ENCODE measurements at places on chromosomes 11 and 22.

DNA sequence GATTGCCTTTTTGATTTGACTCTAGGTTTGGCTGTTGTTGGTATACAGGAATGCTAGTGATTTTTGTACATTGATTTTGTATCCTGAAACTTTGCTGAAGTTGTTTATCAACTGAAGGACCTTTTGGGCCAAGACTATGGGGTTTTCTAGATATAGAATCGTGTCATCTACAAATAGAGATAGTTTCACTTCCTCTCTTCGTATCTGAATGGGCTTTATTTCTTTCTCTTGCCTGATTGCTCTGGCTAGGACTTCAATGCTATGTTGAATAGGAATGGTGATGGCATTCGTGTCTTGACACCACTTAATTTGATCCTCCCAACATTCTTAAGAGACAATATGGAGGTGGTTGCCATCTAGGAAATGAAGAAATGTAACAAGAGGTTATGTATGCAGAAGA lies 388.1 kb upstream of the API5 start:
- DNase-seq = no peak

DNA sequence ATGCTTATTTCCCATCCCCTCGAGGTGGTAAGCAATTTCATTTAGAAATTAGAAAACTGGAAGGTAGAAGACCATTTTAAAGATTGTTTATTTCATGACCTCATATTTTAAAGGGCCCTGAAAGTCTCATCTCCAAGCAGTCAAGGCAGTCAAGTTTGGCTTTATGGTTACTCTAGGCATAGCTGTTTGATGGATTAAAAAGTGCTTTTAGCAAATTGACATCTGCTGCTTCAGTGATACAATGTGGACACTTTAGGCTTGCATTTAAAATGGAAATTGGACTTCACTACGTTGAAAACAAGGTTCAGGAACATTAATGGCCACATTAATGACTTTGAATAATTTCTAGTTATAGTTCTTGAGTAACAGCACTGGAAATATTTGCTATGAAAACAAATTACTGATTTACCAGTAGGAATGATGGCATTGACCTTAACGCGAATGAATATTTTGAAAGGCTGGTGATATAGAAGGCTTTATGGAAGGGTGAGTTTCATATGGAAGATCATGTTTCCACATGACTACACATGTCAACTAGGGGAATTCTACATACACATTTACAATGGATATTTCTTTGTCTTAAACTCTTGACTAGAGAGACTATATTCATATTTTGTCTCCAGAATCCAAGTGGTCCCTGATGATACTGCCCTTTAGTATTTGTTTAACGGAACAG lies 873.5 kb downstream of the JRKL start:
- DNase-seq = no peak

GRCh38 chr11:85680897-85681296 lies 5.1 kb downstream of the CCDC89 start:
- DNase-seq = no peak

DNA sequence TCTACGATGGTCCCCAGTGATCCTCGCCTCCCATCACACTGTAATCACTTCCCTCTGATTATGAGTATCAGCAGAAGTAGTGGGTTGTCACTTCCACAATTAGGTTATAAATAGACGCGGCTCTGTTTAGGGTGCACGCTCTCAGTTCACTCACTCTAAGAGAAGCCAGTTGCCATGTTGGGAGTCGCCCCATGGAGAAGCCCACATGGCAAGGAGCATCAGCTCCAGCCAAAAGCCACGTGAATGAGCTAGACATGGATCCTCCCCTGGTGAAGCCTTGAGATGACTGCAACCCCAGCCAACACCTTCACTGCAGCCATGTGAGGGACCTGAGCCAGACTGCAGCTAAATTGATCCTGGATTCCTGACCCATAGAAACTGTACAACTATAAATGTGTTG lies 26.4 kb upstream of the MYOD1 start:
- DNase-seq = no peak

DNA sequence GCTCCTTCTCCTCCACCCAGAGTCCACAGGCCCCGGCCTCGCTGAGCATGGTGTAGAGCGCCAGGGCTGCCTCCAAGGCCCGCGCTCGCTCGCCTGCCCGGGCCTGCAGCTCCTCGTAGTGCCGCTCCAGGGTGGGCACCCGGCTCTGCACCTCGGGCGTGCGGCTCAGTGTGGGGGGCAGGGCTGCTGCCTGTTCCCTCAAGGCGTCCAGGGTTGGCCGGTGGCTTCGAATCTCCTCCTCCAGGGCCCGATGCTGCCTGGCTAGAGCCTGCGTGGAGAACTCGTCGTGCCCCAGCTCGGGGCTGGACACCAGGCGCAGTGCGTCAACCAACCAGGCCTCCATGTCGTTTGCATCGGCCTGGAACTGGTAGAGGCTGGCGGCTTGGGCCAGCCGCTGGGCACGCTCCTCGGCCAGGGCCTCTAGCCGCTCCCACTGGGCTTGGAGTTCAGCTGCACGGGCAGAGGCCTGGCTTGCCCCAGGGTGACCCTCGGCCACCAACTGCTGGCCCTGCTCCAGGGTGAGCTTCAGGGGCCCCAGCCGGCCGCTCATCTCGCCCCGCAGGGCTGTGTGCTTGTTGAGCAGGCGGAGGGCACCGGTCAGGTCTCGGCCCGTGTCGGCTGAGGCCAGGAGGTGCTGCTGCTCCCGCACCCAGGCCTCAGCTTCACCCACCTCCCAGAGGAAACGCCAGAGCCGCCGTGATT lies 24.2 kb downstream of the SPTBN2 start:
- DNase-seq = no peak

- DNase-seq = no peak
Observed at GRCh38 chr11:58059007-58059350, 28.2 kb downstream of the OR6Q1 start.

- no peak for DNase-seq
Observed at GRCh38 chr22:46114518-46115387, 35.6 kb upstream of the PPARA start.

- no peak for DNase-seq
Observed at GRCh38 chr11:10301656-10302358, 3.1 kb upstream of the ADM start.

DNA sequence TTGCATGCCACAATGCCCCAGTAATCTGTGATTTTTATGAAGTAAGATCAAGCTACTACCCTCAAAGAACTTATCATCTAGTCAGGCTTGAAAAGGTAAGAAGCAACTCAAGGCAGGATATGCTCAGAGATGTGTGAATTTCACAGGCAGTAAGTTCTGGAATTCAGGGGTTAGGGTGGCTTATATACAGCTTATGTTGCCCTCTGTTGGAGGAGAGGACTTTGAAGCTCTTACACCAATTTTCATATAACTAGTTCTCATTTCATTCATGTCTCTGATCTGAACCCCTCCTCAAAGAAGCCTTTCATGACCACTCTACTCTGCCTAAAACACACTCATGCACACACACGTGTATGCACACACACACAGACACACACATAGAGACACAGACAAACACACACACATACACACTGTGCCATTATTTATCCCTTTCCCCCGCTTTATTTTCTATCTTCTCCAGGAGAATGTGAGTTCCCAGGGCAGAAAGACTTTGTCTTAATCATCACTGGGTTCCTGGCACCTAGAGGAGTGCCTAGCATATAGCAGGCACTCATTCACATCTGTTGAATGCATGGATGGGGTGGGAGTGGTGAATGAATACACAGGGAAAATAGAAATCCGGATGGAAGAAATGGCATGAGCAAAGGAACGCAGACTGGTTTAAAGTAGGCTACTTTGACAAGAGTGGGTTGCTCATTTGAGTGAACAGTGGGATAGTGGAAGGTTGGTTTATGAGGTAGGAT lies 220.7 kb upstream of the ZBED5 start:
- no peak for DNase-seq

All from activated naive CD8-positive, alpha-beta T cell treated with anti-CD3 and anti-CD28 coated beads, Interleukin-2, amount 50 U/mL, for 16 hours (primary cell).